ENCODE measurements at places on chromosomes 11 and 22.

GRCh38 chr22:24496661-24497060 lies 1.5 kb downstream of the UPB1 start:
- DNase-seq, result no peak

- no peak for DNase-seq
Measured at GRCh38 chr11:70424765-70425344, 26.5 kb downstream of the CTTN start.

- DNase-seq, result no peak
Measured at GRCh38 chr11:70440206-70440605, 41.9 kb downstream of the CTTN start.

GRCh38 chr11:72173291-72173690 lies 18.6 kb upstream of the FOLR1 start:
- no peak for DNase-seq

- DNase-seq, result no peak
Measured at GRCh38 chr11:73306069-73306841, 1.8 kb upstream of the ARHGEF17 start.

DNA sequence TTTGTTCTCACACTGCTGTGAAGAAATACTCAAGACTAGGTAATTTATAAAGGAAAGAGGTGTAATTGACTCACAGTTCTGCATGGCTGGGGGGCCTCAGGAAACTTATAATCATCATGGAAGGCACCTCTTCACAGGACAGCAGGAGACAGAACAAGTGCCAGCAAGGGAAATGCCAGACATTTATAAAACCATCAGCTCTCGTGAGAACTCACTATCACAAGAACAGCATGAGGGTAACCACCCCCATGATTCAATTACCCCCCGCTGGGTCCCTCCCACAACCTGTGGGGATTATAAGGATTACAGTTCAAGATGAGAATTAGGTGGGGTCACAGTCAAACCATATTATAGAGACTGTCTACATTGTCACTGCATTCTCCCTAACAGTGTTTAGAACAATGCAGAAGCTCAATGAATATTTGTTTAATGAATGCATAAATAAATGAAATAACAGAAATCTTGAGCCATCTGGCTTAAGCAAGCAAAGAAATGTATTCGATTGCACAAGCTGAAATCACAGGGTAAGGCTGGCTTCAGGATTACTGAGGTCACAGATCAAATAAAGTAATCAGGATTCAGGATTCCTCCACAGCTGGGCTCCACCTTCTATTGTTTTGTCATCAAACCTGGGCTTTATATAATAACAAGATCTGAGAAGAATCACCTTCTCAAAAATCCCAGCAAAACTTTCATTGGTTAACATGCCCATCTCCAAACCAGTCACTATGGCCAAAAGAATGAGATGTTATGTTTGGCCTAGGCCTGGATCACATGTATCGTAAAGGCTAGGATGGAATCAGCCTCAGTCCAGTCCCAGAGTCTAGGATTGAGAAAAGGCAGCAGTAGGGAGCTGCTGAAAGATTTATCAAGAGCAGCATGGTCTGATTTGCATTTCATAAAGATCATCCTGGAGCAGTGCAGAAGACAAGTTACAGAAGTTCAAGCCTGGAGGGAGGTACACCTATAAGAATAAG lies 137.8 kb upstream of the UBASH3B start:
- DNase-seq, result no peak

DNA sequence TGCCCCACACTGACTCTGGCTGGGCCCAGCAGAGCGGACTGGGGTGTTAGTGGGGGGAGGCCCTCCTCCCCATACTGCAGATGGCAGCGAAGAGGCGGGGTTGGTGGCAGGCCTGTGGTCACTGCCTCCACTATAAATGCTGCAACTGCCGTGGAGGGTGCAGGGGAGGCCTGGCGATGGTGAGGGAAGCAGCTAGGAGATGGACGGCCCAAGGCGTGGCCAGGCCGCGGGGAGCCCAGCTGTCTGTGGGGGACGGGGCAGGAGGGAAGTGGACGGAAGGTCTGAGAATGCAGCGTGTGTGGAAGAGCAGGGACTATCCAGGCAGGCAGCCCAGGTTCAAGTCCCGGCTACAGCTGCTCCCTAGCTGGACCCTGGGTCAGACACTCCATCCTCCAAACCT lies 18.3 kb downstream of the DNAL4 start:
- DNase-seq, result no peak

- no peak for DNase-seq
Measured at GRCh38 chr11:120811199-120811598, 212.7 kb upstream of the TBCEL start.

- no peak for DNase-seq
Measured at GRCh38 chr11:87712391-87712790, 462.9 kb downstream of the RAB38 start.

DNA sequence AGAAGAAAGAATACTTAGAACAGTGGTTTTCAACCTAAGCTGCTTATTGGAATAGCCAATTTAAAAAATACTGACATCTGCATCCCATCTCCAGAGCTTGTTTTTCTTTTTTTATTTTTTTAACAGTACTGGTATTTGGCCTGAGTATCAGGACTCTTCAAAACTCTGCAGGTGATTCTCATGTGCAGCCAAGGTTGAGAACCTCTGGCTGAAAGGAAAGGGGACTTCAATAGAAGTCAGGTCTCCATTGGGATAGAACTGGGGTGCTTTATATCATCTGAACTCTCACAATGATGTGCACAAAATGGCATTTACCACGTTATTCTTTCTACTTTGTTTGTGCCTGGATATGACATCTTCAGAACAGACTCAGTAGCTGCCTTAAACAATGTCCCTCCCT lies 55.3 kb downstream of the BBOX1 start:
- no peak for DNase-seq

- no peak for DNase-seq
Measured at GRCh38 chr11:134835561-134835960, 423.5 kb upstream of the B3GAT1 start.

DNA sequence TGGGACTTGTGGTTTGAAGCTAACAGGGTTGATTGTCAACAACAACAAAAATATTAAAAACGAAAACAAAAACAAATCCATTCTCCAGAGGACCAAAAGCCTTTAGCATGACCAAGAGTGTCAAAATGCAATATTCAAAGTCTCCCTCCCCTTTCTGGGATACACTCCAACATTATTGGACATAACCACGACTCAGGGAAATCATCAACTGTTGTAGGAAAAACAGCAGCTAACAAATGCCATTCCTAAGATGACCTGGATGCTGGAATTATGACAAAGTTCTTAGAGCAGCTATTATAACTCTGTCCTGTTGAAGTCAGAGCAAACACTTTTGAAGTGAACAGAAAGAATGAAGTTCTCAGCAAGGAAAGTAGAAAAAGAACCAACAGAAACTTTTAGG lies 143.0 kb downstream of the TMEM135 start:
- DNase-seq, result no peak

- DNase-seq, result no peak
Measured at GRCh38 chr11:100730266-100730665, 43.2 kb downstream of the ARHGAP42 start.

DNA sequence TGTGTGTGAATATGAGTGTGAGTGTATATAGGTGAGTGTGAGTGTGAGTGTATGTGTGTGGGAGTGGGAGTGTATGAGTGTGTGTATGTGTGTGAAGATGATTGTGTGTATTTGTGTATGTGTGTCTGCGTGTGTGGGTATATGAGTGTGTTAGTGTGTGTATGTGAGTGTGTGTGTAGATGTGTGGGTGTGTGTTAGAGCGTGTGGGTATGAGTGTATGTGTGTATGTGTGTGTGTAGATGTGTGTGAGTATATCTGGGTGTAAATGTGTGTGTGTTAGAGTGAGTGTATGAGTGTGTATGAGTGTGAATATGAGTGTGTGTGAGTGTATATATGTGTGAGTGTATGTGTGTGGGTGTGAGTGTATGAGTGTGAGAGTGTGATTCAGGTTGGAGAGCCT lies 11.1 kb upstream of the LRRC10B start:
- DNase-seq, result no peak

DNA sequence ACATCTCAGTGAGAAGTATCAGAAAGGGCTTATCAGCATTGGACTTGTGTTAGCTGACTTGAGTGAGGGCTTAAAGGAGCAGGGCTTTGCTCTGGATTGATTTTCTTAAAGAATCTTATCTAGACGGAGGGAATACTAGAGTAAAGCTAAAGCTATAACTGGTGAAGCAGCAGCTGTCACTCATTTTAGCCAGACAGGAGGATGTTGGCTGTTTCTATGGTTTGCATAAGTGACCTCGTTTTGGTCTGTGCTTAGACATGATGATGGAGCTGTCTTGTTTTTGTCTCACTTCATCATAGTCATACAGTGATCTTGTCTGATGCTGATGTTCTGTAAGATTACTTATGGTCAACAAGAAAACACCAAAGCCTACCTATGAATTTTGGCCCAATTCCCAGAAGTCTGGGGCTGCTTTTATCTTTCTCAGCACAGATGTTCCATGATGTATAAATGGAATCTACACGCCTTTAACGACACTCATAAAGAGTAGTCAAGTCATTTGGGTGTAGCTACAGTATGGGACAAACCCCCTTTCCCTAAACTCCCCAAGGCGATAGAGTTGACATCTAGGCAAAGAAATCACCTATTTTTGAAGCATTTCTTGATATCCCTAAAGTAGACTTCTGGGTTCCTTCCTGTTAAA lies 77.5 kb upstream of the UCP3 start:
- DNase-seq, result no peak
